Thoracic aorta (tissue), 2 donors: ENCODE measurements at places on chromosomes 5 and 9. TPM values are rescaled to one million over a fixed set of nuclear protein-coding genes. Genes with fewer than 3 reads are reported as not detected.

DNA sequence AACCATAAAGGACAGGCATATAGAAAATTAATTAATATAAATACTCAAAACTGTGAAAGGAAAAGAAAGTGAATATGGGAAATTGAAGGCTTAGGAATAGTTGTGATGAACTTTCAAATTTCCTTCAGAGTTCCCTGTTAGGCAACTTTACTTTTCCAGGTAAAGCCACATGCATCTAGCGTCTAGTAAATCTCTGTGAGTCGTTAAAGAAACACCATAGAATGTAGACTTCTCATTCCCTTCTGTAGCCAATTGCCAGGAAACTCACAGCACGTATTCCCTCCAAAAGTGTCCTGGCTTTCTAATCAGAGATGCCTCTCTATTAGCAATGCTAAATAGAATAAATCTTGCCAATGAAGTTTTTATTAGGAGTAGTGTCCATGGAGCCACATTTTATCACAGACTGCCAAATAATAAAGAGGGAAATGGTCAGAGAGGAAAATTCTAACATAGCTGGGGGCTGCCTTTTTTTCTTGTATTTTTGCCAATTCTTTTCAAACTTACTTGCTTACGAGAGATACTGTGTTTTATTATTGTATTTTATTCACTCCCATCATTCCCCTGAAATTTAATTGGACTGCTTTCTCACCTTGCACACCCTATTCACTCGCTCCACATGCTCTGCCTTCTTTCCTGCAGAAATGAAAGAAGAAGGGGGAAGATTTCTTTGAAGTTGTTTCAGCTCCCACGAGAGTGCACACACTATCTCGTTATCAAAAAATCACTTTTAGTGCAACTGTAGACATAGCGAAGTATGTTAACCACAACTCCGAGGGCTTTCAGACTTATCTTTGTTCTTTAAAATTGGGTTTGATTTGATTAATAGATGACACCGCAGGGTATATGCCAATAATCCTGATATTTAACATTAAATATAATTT, 439.0 kb downstream of the CSNK1G3 start:
- DNase-seq: no peak

DNA sequence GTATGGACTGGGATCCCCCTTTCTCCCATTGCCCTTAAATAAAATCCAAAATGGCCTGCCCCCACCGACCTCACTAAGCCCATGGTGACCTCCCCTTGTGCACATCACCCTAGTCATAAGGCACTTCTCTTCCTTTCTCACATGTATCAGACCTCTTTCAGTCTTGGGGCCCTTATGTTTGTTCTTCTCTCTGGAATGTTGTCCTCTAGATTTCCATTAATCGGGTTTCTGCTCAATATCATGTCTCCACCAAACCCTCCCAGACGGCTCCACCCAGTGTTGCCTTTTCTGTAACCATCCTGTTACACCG, 196.3 kb downstream of the ERCC6L2 start:
- no peak for DNase-seq

DNA sequence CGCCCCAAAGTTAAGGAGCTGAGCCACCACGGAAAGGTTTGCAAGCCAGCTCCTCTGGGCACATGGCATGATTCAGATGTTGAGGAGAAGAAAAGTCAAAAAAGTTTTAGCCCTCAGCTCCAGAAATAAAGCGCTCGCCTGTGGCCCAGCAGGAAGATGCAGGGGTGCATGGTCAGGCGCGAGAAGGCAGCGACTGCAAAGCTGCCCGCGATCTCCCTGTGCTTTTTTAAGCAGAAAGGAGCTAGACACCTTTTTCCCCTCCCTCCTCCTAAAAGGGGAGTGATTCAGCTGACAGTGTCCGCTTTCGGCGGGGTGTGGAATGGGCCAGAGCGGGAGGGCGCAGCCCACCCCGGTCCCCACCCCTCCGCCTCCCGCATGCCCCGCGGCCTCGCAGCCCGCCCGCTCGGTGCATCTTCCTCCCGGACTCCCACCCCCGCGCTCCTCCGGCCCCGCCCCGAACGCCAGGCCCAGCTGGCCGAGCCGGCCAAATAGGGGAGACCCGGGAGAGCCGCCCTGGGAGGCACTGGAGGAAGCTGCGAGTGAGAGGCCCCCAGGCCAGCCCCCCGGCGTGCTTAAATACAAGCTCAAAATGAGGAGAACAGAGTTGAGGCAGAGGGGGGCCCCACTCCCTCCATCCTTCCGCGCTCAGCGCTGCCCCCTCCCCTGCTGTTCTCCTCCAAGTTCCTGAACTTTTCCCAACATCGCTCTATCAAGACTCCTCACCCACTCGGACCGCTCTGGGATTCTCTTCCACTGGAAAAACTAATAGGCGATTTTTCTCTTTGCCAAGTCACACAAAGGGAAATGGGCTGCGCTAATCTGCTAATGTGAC, at the start of gene ADAMTS12:
Gene ADAMTS12 (minus strand): TSS at position 203 of the 832 bp plus-strand sequence. CDS start 134 bp downstream, at position 69.
- no peak for DNase-seq

DNA sequence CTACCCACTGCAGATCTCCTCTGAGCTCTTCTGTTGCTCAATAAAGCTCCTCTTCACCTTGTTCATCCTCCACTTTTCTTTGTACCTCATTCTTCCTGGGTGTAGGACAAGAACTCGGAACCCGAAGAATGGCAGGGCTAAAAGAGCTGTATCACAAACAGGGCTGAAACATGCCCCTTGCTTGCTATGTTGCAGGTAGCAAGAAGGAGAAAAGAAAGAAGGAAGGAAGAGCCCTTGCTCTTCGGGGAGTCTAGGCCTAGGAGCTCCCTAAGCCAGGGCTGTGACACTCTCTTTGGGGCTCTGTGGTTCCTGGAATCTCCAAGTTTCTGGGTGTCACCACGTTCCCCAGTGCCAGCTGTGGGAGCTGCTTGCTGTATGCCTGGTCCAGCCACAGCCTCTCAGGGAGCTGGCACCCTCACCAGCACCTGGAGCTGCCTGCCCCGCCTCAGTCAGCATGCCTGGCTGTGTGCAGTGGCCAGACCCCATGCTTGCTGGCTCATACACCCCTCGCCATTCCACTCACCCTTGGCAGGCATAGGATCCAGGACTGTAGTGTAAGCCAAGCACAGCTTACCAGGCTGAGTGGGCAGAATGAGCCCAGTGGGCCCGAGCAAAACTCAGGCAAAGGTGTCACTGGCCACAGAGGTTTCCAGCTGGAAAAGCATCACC, 274.8 kb upstream of the ADRA1B start:
- no peak for DNase-seq

DNA sequence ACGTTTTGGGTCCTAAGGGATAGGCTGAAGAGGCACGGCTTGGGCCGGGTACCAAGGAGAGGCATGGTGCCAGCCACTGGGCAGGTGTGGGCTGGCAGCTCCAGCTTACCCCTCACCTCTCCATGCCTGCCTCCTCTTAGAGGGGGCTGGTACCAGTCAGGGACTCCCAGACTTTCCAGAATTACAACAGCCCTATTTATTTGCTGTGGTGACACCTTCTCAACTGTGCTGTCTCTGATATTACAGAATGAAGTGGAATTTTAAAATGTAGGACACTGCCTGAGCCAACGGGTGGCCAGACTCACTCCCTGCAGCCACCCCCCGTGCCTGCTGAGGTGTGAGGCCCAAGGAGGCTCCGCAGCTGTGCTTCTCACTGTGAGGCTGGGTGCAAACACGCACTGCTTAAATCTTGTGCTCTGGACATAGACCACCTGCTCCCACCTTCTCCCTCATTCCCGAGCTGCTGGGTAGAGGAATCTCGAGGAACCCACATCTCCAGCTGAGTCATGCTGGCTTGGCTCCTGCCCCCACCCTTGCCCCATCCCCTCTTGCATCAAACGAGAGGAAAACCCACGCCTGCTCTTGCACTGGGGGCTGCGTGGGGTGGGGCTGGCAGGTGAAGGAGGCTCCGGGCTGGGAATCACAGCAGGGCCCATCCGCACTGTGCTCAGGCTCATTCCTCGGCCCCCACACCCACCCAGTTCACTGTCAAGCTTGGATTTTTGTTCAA, 47.9 kb downstream of the PRRT1B start:
- DNase-seq: no peak

Gene TLR4
- 78.2 TPM for total RNA-seq

Gene FGD3
- total RNA-seq: 9.9 TPM
